ENCODE measurements at places on chromosomes 7 and 10. TPM values are rescaled to one million over a fixed set of nuclear protein-coding genes. Genes with fewer than 3 reads are reported as not detected.

DNA sequence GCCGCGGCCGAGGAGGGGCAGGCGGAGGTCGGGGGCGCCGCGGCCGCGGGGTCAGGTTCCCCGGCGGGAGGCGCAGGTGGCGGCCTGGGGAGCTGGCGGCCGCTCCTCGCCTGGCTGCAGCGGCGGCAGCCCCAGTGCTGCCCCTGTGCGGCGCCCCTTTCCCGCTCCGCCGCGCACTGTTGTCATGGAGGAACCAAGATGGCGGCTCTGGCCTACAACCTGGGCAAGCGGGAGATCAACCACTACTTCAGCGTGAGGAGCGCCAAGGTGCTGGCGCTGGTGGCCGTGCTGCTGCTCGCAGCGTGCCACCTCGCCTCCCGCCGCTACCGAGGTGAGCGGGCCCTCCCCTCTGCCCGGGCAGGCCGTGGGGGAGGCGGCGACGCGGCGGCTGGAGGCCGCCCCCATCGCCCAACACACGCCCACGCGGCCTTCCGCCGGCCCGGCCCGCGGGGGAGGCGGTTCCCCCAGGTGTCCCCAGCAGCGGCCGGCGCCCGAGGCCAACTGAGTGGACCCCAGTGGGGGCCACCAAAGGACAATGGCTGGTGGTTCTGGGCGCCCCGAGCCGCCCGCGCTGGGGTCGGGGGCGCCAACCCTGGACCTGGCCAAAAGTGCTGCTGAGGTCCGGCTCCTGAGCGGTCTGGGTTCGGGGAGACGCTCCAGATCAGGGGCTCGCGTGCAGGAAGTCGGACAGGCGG is 425 bp downstream of the CASD1 start:
- peak overlapping the region; percentile 79 for H3K4me3 ChIP-seq
- no peaks in the 10 kb centered on the region for H3K36me3 ChIP-seq
- peak overlapping the region; percentile 38 for H3K27ac ChIP-seq

DNA sequence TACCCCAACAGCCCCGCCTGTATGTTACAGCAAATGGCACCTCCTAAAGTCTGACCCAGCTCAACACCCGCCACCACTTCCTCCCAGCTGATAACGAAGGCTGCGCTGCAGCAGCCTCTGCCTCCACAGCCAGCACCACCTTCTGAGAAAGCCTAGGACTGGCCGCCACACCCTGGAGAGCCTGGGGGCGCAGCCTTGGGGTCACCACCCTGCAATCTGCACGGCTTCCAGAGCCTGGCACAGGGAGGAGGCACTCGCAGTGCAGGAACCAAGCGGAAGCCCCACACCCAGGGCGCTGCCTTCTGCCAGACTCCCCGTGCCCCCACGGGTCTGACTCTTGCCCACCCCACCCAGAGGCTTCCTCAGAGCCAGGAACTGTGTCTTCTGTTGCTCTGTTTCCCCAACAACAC is 112.5 kb downstream of the MAD1L1 start:
- no peak for DNase-seq
- no peaks in the 10 kb centered on the region for H3K36me3 ChIP-seq
- no peaks in the 10 kb centered on the region for H3K27me3 ChIP-seq
- H3K4me1 ChIP-seq: no peaks in the 10 kb centered on the region
- no peak overlapping the region for H3K27ac ChIP-seq

GRCh38 chr7:77501192-77501515 is 35.9 kb upstream of the PTPN12 start:
- no peaks in the 10 kb centered on the region for H3K4me1 ChIP-seq
- H3K4me3 ChIP-seq: no peak overlapping the region
- no peak overlapping the region for H3K27ac ChIP-seq
- no peaks in the 10 kb centered on the region for H3K36me3 ChIP-seq
- H3K27me3 ChIP-seq: no peaks in the 10 kb centered on the region

Gene CCDC146
- total RNA-seq: 25.1 TPM

DNA sequence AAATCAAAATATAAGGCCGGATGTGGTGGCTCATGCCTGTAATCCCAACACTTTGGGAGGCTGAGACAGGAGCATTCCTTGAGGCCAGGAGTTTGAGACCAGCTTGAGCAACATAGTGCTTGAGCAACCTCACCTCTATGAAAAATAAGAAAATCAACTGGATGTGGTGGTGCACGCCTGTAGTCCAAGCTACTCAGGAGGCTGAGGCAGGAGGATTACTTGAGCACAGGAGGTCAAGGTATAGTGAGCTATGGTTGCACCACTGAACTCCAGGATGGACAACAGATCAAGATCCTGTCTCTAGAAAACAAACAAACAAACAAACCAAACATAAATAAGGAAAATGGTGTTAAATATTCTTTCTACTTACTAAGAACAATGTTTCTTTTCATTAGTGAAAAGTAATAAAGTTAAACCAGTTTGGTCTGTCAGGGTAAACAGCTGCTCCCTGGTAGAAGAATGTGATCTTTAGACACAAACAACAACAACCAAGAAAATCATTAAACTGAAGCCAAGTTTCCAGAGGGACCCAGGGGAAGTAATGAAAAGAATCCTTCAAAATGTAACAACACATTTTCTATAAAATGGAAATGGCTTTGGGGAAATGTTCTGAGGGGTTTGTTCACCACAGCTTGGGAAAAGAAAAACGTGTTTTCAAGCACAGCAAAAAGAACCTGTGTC is 17.5 kb upstream of the BAG3 start:
- DNase-seq: no peak
- H3K36me3 ChIP-seq: no peaks in the 10 kb centered on the region
- no peak overlapping the region for H3K4me3 ChIP-seq
- H3K27me3 ChIP-seq: no peaks in the 10 kb centered on the region

Gene OPALIN
- not detected for total RNA-seq

Gene CCNJ
- total RNA-seq: 5.6 TPM

DNA sequence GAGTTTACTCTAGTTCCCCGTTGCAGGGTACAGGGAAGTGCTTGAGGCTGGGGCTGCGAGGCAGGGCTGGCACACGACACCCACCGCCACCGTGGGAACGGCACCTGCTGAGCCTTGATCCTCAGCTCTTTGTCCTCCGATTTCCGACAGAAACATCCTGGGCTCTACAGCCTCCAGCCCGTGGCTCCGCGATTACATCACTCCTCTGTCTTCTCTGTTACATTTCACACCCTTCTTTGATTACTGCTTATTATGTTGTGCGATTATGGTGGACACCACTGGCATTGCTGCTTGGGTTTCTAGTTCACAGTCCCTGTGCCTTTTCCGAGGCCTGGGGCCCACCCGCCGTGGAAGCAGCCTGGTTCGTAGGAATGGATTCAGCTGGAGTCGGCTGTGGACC is 26.9 kb downstream of the FKBP6 start:
- H3K4me3 ChIP-seq: no peak overlapping the region
- H3K27me3 ChIP-seq: no peaks in the 10 kb centered on the region
- no peak for DNase-seq

DNA sequence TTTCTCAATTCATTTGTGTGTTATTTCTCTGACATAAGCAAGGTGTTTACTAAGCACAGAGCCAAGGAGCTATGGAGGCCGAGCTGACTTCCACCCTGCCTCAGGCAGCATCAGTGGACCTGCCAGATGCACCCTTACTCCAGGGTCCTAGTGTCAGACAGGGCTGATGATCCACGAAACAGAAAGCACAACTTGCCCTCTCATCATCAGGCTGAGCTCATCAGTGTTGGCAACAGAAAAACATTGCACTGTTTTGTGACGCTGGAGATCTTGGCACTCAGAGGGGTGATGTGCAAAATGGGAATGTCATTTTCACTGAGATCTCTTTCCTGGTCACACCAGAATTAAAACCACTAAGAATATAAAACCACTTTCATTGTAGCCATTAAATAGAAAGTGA is 201.8 kb downstream of the GLI3 start:
- H3K4me1 ChIP-seq: no peaks in the 10 kb centered on the region
- H3K4me3 ChIP-seq: no peak overlapping the region
- H3K36me3 ChIP-seq: no peaks in the 10 kb centered on the region
- no peak for DNase-seq

Gene EGR2
- 11.4 TPM for total RNA-seq
